ENCODE measurements at places on chromosomes 7 and 10. TPM values are rescaled to one million over a fixed set of nuclear protein-coding genes. Genes with fewer than 3 reads are reported as not detected.

The OR9A2 gene
- not detected for polyA plus RNA-seq

DNA sequence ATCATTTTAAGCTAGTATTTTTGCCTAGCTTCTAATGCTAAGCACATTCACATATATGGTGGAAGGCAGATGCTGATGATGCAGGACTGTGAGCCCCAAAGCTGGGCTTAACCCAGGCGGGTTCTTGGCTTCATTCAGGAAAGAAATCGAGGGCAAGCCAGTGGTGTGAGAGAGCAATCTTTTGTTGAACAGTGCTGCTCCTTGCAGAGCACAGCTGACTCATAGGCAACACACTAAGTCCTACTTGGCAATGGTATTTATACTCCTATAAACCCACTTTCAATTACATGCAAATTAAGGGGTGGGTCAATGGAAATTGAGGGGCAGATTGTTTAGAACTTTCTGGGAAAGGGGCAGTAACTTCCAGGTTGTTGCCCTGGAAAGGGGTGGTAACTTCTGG lies 42.0 kb upstream of the CELF2 start:
- no peak for DNase-seq

- peak; percentile 47 for DNase-seq
Measured at GRCh38 chr7:22629056-22629455, 97.9 kb upstream of the IL6 start.

DNA sequence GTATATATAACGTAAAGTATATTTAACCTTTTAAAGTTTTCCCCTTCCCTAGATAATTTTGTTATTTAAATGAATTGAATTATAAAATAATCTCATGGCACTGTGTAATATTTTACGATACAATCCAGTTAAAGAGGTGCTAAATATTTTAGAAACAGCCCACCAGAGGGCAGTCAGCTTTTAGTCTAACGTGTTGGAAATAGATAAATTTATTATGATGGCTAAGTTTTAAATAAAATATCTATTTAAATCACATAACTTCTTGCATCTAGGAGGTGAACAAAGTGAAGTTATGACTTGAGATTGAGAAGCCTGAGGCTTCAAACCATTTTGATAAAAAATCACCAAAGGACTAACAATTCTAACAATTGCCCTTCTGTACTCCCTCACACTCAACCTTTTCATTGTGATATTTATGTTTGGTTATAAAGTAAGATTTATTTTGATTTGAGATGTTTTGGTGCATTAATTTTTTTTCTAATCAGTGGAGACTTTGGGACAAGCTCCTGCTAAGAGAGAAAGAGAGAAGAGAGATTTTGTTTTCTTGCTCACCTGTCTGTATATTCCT lies 171.5 kb upstream of the SP4 start:
- DNase-seq: peak; percentile 22

DNA sequence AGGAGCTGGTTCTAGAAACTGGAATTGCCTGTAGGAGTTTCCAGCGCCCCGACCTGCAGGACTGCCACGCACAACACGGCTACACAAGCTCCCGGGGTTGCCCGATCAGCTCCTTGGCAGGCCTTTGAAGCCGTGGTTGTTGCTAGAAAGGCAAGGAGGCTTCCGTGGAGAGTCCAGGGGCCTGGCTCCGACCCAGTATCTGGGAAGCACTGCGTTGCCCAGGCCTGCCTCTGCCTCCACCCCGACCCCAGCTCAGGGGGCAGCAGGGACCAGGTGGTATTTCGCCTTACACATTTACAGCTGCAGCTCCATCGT lies 54.4 kb downstream of the PROSER2 start:
- DNase-seq: no peak
